ENCODE measurements at places on chromosomes 3 and 15.

DNA sequence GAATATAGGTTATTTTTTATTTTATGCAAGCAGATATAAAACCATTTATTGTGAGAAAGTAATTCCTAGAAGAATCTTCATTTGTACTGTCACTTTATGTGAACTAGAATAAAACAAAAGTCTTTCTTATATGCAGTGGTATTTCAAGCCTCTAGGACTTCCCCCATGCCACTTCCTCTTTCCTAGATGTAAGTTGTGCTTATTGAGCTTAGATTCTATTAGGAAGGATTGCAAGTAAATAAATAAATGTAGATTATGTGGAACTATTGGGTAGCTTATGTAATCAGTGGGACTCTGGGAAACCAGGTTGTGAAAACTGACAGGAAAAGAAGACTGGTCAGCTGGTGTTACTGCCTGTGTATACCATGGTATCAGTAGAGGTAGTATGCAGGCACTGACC, 169.7 kb downstream of the RSRC1 start:
- no peak for DNase-seq

GRCh38 chr3:134060561-134061385, 31.0 kb upstream of the SLCO2A1 start:
- no peak for DNase-seq

DNA sequence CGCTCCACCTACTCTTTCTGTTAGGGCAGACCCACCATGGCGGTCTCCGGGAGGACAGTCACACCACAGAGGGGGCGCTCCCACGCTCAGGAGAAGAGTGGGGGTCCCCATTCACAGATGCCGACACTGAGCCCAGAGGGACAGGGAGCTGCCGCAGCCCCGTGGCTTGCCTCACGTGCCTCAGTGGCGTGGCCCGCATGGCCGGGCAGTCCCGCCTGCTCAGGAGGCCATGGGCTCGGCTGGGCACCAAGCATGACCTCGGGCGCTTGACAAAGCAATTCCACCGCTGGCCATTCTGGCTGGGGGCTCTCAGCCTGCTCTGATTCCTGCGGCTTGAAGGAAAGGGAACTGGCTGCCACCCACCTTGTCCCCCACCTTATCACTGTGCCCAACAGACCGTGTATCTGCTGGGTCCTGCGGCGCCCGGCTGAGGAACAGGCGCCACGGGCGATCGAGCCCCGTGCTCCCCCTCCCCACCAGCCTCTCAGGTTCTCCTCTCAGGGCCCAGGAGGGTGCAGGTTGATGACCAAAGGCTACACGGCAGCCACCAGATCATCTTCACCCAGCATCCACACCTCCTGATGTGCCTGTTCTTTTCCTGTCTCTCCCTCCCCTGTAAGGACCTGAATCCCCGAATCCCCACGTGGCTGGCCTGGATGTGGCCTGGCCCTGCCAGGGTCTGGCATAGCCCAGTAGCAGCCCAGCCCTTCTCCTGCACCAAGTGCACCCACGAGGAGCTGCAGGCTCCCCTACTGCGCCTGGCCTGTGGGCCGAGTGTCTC, 20.7 kb downstream of the CYFIP1 start:
- DNase-seq, result no peak

GRCh38 chr15:100152463-100152862, 189.3 kb downstream of the ADAMTS17 start:
- DNase-seq, result peak; percentile 66

DNA sequence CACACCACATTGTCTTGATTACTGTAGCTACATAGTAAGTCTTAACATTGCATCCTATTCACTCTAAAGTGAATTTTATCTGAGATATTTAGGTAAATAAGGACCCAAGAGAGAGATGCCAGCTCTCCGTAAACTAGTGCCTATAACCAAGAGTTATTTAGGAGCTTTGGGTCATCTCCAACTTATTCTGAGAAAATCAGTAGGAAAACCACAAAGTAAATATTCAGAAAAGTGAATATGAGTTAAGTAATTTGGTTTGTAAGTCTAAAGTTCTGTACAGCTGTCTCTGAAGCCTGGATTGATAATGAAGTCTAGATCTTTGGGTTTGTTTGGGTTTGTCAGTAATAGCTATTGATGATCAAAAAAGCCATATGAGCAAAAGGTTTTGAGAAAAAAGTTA, 120.0 kb downstream of the FNDC3B start:
- DNase-seq, result no peak

DNA sequence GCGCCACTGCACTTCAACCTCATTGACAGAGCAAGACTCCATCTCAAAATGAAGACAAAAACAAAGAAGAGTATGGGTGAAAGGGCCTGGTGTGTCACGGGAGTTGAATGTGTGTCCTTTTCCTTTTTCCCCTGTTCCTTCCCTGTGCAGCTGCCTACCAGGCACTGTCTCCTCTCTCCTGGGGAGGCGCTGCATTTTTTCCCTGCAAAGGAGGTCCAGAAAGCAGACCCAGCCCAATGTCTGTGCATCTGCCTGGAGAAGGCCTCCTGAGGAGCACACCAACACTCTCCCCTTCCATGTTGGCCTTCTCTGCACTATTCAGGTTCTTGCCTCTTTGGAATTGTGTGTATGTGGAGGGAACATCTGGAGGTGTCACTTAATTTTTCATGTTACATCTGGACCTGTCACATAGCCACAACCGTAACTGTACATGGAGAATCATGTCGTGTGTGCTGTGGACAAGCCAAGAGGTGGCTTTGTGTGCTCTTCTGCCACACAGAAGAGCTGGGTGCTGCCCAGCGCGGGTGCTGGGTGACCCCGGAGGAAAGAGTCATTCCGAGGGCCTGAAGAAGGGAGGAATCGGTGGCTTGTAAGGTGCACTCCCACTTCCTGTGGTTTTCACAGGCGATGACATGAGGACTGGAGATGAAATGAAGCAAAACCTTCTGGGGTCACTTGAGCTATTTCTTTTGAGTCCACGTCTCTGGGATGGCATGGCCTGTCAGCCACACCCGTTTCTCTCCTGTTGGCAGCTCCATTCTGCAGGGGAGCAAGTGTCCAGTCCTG, 46.5 kb upstream of the CGNL1 start:
- DNase-seq, result no peak

DNA sequence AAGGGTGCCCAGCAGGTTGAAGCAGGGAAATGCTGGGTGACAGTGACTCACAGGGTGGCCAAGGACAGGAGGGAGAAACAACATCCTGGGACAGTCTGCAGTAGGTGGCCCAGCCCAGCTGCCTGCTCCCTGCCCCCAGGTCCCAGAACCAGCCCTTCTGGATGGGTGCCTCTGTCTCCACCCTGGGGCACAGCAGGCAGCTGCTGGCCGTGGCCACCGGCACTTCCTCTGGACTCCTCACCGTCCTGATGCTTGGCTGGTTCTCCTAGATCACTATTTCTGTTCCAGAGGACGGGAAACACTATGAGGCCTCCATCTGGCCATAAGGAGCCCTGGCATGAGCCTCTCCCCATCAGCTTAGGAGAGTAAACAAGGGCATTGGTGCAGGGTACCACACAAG, 258.9 kb downstream of the XXYLT1 start:
- no peak for DNase-seq

DNA sequence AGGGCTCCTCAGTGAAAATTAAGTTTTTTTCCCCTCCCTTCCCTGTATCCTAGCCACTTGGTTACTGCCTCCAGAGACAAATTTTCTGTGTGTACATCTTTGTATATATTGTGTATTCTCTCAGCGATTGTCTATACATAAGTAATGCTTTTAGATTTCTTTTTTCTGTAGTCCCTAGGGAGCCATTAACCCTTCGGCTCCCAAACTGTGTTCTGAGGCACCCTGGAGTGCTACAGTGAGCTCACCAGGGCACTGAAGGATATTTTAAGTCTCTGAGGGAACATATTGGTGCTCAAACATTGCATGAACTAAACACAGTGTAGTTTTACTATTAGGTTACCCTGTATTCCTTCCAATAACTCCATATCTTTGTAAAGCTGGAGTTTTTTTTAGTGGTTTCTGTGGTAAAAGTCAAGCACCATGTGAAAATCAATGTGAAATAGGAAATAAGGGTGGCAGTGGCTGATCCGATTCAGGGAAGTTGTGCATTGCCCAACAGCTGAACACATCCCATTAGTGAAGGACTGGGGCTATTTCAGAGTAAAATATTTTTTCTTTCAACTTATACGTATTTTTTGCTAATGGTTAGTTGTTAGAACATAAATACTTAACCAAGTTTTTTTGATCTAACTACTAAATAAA, 43.0 kb downstream of the USP13 start:
- no peak for DNase-seq

GRCh38 chr3:113802795-113803455, 35.7 kb upstream of the GRAMD1C start:
- no peak for DNase-seq

GRCh38 chr3:150411976-150412375, 3.9 kb downstream of the TSC22D2 start:
- no peak for DNase-seq

DNA sequence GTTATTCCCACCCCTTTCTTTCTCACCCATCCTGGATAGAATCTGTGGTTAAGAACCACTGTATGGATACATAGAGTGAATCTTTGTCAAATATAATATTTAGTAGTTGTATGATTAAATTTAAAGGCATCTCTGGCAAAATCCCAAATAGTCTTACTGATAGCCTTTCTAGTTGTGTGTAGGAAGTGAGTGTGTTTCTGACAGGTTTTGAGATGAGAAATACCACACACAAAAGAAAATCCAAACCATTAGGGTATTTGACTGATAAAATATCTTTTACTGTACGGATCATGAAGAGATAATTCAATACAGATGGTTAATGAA, 44.7 kb upstream of the PLCL2 start:
- no peak for DNase-seq

- DNase-seq, result no peak
Observed at GRCh38 chr3:127902486-127902885, 12.5 kb upstream of the KBTBD12 start.

- no peak for DNase-seq
Observed at GRCh38 chr3:178054471-178054870, 481.8 kb upstream of the KCNMB2 start.

- no peak for DNase-seq
Observed at GRCh38 chr3:177220136-177220974, 23.1 kb upstream of the TBL1XR1 start.

Measured in cerebellum (tissue), 4 donors.